ENCODE measurements at places on chromosomes 2 and 18.

DNA sequence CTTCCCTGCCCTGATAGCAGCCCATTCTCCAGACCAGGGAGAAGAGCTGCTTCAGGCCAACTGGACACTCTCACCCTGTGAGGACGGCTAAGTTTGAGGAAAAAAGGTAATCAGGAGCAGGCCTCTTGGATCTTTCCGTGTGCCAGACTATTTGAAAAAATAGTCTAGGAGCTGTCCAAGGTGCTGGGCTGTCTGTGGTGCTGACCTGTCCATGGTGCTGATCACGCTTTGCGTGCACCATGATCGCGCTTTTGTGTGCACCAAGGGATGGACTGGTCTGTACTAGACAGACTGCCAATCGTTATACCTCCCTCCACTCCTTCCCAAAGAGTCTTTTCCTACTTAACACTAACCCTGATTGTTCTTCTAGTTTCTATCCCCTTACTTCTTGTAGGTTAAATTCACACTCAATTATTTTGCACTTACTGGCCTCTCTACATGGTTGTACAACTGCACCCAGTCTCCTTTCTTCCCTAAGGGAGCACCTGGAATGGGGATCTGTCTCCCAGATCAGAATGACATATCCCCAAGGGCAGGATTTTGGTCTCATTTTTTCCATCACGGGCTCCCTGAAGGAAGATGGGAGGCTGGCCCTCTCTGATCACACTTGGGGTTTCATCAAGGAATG, 295.4 kb downstream of the CELF4 start:
- DNase-seq: no peak

DNA sequence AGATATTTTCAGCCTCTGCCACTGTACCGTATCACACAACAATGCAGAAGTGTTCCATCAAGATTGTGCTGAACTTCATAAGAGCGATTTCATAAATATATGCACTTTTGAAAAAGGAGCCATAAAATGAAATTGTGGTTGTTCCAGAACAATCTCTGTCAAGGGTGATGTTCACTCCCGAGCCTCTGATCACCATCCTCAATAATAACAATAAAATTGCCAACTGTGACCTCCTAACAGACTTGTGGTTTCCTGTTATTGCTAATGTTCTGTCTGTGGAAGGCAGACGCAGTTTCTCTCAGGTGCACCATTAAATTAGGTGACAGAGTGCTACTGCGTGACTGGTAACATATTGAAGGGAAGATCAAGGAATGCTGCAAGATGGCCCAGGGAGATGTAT, 383.7 kb downstream of the SOCS6 start:
- DNase-seq: no peak

DNA sequence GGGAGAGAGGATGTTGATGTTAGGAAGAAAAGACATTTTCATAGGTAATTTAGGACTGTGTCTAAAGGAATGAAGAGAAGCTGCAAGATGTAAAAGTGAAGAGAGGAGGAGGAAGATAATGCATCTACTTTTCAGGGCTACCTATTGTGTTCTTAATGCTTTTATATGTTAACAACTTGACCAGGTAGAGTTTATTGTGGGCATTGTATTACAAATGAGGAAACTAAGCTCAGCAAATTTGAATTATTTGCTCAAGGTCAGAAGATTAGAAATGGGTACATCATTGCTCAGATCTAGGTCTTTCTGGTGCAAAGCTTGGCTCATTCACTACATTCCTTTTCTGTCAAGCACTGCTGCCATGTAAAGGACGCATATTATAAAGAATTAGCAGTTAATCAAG, 441.7 kb downstream of the THSD7B start:
- no peak for DNase-seq

- no peak for DNase-seq
Measured at GRCh38 chr2:28300485-28301341, 91.9 kb upstream of the FOSL2 start.

- DNase-seq: no peak
Measured at GRCh38 chr18:75659535-75660023, 232.1 kb upstream of the SMIM21 start.

DNA sequence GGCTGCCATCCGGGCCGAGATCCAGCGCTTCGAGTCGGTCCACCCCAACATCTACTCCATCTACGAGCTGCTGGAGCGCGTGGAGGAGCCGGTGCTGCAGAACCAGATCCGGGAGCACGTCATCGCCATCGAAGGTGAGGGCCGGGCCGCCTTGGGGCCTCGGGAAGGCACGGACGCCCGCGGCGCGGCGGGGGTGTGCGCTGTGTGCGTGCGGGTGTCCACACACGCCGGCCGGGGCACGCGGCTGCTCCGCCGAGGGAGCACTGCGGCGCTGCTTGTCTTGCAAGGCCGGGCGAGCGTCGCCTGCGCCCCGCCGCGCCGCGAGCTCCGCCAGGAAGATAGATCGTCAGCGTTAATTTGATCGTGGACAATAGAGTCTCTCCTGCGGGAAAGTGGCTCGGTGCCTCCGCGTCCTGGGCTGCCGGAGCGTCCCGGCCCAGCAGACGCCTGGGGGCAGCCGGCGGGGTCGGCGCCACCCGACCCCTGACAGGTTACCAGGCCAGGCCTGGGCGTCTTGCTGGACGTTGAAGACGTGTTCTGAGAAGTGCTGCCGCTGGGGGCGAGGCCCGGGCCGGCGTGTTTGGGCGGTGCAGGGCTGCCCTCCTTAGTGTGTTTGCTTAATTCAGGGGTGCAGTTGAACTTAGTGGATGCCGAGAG, 1.0 kb downstream of the AGAP1 start:
- DNase-seq: no peak

DNA sequence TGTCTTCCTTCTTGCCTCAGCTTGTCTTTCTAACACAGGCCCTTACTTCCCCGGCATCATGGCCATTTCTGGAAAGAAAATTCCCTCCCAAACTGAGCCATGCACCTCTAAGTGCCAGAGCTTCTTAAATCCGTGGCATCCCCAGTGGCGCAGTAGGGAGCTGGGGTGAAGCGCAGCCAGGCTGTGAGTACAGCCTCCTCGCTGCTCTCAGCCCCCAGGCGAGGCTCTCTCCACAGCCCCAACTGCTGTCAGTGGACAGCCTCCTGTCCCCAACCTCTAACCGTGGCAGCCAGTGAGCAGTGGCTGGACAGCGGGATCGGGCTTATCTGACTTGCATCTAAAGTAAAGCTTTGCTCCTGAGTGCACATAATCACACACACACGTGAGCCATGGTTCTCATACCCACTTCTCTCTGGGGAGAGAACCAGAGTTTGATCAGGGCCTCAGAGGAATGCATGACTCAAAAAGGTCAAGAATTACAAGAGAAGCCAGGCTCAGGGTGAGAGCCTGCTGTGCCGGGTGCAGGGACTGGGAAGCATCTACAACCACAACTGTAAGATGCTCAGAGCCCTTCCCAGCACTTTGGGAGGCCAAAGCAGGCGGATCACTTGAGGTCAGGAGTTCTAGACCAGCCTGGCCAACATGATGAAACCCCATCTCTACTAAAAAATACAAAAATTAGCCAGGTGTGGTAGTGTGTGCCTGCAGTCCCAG, 50.7 kb downstream of the SFXN5 start:
- no peak for DNase-seq

DNA sequence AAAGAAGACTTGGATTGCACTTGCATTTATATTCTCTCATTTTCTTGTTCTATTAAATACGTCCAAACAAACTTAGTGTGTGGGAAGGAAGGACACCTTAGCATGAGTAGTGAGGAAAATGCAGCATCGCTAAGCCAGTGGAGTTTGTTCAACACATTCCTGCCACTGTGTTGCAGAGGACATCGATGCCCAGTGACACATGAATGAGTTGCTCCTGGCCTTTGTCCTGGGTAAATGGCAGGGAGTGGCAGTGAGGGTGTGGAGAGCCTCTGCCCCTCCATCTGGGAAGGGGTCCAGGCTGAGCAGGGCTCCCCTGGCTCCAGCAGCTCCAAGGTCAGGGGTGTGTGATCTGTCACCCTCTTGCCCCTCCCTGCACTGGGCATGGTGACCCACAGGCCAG, 75.9 kb downstream of the CABLES1 start:
- no peak for DNase-seq

- DNase-seq: no peak
Measured at GRCh38 chr2:197207598-197207997, 103.0 kb downstream of the ANKRD44 start.

- DNase-seq: no peak
Measured at GRCh38 chr2:106705877-106706276, 180.1 kb downstream of the ST6GAL2 start.

- no peak for DNase-seq
Measured at GRCh38 chr2:174412256-174412655, 16.7 kb downstream of the SCRN3 start.

GRCh38 chr2:217729421-217730053, 273.3 kb downstream of the TNS1 start:
- no peak for DNase-seq

DNA sequence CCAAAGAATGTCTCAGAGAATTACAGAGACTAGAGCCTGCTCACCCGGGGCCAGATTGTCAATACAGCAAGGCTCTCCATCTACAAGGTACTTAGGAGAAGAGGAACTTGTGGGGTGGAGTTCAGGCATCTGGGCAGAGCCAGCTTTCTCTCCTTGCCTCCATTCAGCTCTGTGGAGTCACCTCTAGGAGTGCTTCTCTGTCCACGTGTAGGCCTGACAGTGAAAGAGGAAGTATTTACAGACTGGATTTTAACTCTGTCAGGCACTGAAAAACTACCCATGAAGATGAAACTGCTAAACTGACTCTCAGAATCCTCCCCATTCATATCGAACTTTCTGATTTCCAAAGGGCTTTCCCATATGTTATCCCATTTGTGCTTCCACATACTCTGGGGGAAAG, 315.6 kb downstream of the SETBP1 start:
- DNase-seq: no peak

DNA sequence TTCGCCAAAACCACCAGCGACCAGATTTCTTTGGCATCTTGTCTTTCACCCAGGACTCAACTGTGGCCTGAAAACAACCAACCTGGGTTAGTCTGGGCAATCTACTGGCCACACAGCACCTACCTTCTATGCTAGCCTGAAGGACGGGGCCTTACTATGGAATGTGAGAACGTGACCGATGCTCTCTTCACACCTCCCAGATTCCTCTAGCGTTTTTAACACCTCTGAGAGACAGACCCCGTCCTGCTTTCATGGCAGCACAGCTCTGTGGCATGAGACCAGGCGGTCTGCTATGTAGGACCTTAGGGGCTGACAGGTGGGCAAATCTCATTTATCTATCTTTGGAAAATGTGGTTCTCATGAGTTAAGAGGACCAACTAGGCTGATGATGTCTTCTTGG, 80.9 kb downstream of the EMILIN2 start:
- no peak for DNase-seq

DNA sequence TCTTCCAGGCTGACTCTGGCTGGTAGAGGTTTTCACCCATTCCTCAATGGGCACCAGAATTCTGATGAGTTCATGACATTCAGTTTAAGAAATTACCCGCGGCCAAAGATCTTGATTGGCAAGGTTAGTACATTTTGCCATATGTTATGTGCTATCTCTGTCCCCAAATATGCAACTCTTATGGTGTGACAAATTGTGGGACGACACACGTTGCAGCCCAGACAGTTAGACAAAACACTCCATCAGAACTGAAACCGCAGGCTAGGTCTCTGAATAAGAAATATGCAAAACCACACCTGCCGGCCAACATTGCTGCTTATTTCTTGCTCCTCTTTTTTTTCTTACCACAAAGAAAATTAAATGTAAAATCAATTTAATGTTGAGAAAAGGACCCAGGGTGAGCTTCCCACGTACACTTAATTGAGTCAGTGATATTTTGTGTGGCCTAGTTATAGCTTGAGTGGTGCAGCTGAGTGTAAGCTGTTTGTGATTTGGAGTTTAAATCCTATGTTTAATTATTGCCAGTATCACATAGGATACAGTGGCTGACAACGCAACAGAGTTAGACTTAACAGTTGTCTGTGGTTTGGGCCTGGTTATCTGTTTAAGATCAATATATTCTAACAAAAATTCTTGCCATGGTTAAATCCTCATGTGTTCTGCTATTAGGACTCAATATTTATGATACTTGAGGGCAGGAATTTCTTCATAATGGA, 35.7 kb upstream of the LTBP1 start:
- DNase-seq: no peak

DNA sequence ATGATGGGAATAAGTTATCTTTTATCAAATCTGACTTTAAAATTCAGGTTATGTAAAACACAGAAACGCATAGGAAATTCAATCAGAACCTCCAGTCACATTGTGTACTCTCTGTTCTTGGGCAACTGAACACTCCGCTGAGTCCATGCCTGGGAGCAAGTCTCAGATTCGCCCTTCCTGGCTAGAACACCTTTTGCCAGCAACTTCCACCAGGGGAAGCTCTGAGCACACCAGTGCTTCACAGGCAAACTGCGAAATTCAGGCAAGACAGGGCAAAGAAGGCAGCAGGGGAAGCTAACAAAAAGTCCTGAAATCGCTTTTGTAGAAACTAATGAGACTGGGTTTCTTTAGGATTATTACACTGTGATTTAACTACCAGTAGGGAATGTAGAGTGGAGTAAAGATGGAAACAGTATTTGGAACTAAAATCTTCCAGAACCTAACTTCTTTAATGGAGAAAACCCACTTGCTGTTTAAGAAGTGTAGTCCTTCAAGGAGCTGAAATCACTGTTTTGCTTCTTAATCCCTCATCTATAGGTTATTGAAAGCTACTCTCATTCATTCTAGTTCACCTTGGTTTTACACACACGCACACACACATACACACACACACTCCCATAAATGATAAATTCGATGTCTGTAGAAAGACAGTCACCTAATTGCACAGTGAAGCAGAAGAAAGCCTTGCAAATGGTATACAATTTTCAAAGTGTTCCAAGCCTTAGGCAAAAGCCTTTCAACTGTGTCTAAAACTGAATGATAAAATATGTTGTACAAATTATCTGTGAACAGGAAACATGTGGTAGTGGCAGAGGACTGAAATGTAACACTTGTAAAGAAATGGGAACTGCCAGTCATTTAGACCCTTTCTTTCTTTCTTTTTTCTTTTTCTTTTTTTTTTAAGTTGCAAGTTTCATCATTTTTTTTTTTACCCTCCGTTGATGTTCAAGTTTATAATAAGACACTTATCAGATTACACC, 214.5 kb downstream of the TMEM182 start:
- no peak for DNase-seq

DNA sequence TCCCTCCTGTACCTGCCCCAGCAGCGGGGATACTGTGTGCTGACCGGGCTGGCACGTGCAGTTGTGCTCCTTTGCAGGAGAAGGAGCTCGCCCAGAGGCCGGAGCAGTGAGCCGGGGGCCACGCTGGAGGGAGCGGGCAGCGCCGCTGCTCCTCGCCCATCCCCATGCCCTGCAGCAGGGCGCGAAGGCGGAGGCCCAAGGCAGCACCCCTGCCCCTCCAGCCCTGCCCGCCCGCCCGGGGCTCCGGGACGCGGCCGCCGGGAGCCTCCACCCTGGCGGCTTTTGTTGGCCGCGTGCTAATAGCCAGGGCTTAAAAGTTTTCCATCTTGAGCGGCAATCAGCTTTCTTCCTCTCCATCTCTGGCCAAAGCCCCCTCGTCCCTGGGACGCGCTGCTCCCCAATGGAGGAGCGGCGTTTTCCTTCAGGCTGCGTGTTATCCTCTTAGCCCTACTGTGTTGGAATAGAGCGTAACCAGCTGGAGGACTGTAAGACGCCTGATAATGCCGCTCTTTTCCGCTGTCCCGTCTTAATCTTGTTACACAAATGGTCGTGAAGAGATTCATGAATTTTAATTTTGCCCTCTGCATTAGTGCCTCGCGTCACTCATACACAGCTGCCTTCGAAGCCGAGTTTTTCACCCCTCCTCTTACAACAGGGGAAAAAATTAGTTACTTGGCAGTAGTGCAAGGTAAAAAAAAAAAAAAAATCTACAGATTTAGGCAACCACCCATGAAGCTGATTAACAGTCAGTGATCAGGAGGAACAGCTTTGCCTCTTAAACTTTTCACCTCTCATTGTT, 172.9 kb upstream of the SIX3 start:
- no peak for DNase-seq

GRCh38 chr2:118255301-118255700, 167.0 kb downstream of the INSIG2 start:
- no peak for DNase-seq

Measured in stimulated activated CD4-positive, alpha-beta T cell treated with anti-CD3 and anti-CD28 coated beads, TNF-alpha, amount 100 ng/mL, for 1 hour (primary cell).